ENCODE measurements at places on chromosomes 6 and 20.

- no peak for DNase-seq
Observed at GRCh38 chr6:32815996-32816395, 806 bp downstream of the HLA-DOB start.

DNA sequence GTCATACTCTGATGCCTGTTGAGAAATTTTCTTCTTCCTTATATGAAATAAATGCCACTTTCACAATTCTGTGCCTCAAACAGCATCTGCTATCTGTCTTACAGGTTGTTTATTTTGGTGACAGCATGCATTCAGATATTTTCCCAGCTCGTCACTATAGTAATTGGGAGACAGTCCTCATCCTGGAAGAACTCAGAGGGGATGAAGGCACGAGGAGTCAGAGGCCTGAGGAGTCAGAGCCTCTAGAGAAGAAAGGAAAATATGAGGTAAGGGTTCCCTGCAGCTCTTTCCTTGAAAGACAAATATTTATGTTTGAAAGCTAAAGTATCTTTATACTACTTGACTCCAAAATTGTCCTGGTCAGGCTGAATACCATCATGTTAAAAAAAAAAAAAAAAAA, 15.8 kb downstream of the TSPYL4 start:
- no peak for DNase-seq

- no peak for DNase-seq
Observed at GRCh38 chr6:72776456-72776855, 154.6 kb downstream of the KCNQ5 start.

- no peak for DNase-seq
Observed at GRCh38 chr20:10629946-10630650, 43.7 kb downstream of the JAG1 start.

GRCh38 chr20:48008850-48009515, 223.7 kb upstream of the SULF2 start:
- DNase-seq, result no peak

- no peak for DNase-seq
Observed at GRCh38 chr20:36149469-36149868, 5.1 kb upstream of the EPB41L1 start.

GRCh38 chr20:59785986-59786795, 147.2 kb downstream of the SYCP2 start:
- no peak for DNase-seq
